ENCODE measurements at places on chromosomes 7 and 10.

DNA sequence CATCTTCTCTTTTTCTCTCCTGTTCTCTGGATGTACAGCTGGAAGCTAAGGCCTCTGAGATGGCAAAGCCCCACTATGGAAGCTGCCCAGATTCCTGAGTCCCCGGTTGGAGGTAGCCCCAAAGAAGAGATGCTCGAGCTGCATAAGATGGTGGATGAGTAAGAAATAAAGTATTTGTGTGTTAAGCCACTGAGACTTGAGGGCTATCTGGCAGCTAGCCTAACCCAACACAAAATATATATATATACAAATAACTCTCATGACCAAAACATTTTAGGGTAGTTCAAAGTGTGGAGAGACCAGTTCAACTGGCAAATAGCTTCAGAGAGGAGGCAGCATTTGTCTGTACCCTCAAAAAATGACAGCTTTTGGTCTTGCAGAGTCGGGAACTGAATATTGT, 72.4 kb upstream of the PDE1C start:
- no peak for DNase-seq

GRCh38 chr7:95421000-95421846, 13.6 kb downstream of the PON2 start:
- DNase-seq: no peak

DNA sequence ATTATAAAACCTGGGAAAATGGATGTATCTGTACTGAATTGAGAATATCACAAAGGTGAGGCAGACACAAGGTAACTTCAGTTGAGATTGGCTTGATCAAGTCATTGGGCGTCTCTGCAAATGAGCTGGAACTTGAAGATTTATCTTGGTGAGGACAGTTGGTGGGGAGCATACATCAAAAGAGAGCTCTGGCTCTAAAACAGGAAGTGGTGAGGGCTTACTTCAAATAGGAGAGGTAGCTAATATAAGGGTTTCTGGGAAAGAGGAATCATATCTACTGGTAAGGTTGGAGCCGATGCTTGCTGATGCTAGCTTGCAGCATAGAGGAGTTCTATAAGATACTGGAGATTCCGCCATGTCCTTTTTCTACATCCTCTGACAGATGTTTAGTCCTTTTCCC, 39.9 kb upstream of the FGL2 start:
- no peak for DNase-seq

DNA sequence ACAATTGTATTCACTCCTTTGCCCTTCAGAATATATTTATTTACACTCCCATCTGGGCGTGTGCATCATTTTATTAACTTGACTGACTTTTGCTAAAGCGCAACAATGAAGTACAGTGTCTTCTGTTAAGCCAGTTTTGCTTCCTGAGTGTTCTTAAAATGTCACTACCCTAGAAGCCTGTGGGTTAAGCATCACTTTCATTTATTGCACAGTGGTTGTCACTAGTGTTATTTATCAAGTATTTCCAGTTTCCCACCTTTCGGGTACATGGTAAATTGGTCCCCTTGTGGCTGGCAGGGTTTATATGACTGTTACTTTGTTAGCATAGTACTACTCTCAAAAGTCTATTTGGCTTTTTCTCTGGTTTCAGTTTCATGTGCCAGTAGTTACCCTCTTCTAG, 3.3 kb downstream of the HILPDA start:
- no peak for DNase-seq

DNA sequence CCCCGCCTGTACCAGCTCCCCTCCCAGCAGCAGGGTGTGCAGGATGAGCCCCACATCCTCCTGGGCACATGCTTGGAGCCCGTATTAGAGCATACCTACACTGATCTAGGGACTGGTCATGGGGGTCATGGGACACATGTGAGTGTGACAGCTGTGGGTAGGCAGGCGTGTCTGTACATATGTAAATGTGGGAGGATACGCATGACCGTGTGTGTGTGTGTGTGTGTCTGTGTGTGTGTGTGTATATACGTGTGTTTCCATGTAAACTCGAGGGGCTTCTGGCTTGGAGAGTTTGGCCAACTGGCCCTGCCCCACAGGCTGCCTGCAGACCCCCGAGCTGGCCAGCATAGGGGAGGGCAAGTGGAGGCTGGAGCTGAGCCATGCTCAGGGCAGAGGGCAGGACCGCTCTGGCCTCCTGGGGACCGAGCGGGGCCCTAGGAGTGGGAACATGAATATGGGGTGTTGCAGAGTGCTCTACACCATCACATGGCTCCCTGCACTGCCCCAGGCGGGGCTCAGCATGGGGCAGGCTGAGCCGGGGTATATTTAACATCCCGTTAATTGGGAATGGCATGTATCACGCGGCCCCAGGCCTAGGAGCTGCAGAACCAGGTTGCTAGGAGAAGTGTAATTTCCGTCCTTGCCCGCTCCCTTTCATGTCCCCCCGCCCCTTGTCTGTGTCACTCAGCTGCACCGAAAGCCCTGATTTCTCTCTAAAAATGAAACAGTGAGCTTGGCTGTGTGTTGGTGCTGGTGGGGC, 152.7 kb upstream of the PCBD1 start:
- no peak for DNase-seq

DNA sequence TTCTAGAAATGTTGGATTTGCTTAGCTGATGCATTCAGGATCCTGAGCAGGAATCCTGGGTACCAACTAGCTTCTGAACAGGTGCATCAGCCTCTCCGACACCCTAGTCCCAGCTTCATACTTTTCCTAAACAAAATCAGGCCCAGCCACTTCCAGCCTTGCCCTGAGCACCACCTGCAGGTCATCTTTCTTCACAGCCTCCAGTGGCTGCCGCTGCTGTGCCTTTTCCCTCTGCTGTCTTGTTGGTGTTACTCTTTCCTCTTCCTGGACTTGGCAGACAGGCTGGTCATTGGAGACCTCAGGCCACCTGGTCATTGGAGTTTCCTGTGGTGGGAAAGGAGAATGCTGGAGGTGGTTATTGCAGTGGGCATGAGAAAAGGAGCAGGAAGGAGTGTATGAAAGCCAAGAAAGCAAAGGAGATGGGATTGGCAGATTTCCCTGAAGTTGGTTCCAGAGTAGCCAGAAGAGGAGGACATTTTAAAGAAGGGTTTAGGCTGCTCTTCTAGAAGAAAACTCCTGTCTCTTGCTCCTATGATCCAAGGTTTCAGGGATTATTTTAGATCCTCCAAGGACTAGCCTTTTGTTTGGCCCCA, 48.2 kb upstream of the NFKB2 start:
- DNase-seq: peak; percentile 1

GRCh38 chr7:101031082-101031481, 11.2 kb downstream of the MUC17 start:
- DNase-seq: no peak

- DNase-seq: peak; percentile 27
Measured at GRCh38 chr7:102260856-102261255, 25.8 kb upstream of the SH2B2 start.

GRCh38 chr7:133699386-133699785, 427.8 kb upstream of the LRGUK start:
- DNase-seq: no peak

GRCh38 chr7:144937199-144937598, 101.3 kb upstream of the TPK1 start:
- no peak for DNase-seq

- DNase-seq: no peak
Measured at GRCh38 chr10:118922972-118923371, 106.5 kb upstream of the NANOS1 start.

GRCh38 chr7:11210374-11210773, 236.7 kb downstream of the PHF14 start:
- no peak for DNase-seq

DNA sequence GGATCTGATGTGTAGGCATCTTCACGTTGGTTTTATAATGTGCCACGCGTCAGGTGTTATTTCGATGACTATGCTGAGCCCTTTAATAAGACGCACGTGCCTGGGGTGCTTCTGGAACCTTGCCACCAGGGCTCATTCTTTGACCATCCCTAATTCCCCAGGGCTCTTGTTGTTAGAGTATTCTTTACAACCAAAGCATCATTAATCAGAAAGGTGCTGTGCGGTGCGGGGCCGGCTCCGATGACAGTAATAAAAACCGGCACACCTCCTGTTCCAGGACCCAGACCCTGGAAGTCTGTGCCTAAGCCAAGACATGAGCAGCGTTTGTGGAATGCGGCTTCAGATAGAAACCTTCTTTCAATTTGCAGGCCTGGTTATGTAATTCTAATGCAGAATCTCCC, 58.4 kb downstream of the MGMT start:
- DNase-seq: no peak

- DNase-seq: no peak
Measured at GRCh38 chr10:7697426-7697825, 5.7 kb upstream of the ITIH2 start.

DNA sequence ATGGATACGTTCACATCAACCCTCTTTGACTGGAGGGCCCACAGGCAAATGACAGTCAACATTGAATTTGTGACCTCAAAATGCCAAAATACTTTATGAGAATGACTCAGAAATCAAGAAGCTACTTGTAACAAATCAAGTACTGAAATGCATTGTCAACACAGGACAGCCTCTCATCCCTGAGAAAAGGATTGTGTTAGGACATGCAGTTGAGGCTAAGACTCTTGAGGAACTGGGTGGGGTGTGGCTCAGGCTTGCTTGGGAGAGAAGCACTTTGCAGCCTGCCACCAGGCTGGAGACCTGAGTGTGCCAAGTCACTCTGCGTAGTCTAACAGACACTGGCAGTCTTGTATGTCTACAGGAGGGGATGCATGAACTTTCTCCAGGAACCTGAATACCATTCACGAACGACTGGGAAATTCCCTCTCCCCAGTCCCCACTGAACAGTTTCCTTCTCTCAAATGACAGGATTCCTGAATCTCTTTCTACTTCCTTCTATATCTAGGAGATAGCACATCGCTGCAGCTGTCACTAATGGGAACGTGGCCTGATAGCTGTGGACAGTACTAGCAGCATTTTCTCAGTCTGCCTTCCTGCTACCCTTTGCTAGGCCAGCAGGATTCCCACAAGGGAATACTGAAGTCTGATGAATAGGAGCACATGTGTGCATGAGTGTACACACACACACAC, 3.3 kb upstream of the SMO start:
- DNase-seq: no peak

DNA sequence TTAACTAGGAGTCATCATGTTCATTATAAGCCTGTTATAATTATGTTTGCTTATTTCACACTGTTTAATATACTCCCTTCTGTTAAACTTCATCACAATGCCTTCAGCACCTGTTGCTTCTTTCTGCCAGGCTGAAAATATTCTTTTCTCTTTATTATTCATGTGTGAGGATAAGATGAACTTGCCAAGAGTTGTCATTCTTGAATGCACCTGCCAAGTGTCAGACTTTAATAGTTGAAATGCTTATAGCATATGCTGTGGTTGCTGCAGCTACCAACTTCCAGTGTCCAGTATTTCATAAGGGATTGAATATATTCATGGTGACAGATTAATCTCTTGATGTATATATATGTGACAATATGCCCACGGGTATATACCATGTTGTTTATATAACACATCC, 339.2 kb upstream of the MEOX2 start:
- no peak for DNase-seq

GRCh38 chr10:110643653-110644597, at the start of gene RBM20:
TSS of gene RBM20 (plus strand) at chr10:110644336. CDS start at chr10:110644455, 119 bp downstream.
- DNase-seq: no peak

DNA sequence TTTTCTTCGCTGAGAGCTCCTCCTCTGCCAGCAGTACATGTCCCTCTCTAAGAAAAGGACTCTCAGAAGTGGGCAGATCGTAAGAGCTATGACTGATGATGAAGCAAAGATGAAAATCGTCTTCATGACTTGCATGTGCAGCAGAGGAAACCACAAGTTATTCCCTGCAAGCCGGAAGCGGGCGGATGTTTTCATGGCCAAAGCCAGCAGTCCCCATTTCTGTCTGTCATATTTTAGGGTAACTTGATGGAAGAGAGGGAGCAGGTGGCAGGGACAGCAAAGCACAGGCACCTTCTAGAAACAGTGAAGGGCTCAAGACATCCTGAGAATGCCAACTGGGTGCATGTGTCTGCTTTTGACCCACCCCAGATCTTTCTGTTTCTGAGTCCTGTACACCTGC, 19.9 kb downstream of the KLF6 start:
- no peak for DNase-seq

DNA sequence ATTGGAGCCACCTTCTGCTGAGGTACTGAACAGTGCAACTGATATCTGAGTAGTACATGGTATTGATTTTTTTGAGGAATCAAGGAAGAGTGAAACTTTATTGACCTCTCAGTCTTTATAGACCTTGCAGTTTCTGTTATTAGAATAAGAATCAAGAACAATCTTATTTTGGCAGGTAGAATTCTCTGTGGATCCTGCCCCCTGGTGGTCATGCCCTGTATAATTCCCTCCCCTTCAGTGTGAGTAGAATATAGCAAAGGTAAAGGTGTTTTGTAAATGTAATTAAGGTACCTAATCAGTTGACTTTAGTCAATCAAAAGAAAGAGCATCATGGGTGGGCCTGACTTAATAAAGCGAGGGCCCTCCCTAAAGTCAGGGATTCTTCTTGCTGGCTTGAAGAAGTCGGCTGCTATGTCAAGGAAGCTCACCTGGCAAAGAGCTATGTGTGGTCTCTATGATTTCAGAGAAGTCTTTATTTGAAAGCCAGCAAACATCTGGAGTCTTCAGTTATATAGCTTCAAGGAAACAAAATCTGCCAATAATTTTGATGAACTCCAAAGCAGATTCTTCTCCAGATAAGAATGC, 142.8 kb downstream of the LSM5 start:
- DNase-seq: no peak

DNA sequence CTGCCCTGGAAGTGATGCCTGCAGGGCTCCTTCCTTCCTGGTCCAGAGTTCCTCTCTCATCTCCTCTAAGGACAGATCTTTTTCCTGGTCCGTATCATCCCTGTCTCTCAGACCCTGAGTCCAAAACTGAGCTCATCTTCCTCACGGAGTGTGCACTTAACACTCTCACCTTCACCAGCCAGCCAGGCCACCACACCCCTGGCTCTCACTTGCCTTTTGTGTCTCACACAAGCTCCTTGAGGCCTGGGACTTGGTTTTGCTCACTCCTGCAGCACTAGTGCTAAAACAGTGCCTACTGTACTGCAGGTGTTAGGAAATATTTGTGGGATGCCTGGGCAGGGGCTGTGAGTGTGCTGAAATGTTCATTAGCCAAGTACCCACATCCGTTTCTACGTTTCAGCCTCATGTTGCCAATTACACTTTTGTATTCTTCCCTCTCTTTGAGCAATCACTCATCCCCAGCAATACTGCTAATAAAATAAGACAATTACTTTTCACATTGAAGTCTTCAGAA, 21.4 kb upstream of the PARP12 start:
- no peak for DNase-seq
